ENCODE measurements at places on chromosomes 12 and 14.

GRCh38 chr14:92603309-92604242 lies 90.0 kb downstream of the RIN3 start:
- no peak for DNase-seq

GRCh38 chr12:114238808-114239207 lies 167.1 kb downstream of the TBX5 start:
- no peak for DNase-seq

DNA sequence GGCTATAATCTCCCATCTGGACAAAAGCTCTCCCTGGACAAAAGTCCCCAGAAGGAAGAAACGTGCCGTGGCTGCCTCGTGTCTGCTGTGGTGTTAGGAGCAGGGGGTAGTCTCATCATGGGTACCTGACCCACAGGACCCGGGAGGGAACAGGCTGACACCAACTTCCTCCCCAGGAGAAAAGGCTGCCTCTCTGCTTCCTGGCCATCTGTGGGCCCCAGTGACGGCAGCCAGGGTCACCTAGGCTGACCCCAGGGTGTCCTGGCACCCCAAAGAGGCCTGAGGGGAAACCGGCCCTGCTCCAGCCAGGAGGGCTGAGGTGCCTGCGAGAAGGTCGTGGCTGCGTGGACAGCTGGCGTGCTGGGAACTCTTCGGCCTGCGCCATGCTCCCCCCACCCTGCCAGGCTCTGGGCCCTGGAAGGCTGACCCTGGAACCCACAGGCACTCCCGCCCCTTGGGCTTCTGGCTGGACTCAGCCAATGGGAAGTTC lies 133.9 kb downstream of the RFLNA start:
- no peak for DNase-seq

GRCh38 chr14:75577090-75577489 lies 1.3 kb upstream of the FLVCR2 start:
- no peak for DNase-seq

GRCh38 chr12:19489168-19489567 lies 49.9 kb downstream of the AEBP2 start:
- no peak for DNase-seq

- DNase-seq = no peak
Observed at GRCh38 chr14:96103560-96104460, 64.6 kb downstream of the C14orf132 start.

GRCh38 chr12:31868965-31869364 lies 90.2 kb upstream of the RESF1 start:
- no peak for DNase-seq

DNA sequence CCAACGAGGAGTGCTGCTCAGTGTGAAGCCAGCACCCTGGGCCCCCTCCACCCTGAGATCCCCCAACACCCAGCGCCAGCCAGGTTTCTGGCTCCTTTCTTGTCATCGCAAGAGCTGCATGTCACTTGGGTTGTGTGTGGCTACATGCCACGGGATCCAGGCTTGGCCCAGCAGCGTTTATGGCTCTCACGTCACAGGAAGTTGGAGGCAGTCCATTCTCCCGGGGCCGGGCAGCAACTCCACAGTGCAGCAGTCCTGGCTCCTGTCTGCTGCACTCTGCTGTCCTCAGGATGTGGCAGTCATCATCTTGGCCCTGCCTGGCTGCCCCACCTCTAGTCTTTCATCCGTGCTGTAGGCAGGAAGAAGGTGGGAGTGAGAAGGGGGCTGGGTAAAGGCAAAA lies 78.3 kb downstream of the AACS start:
- DNase-seq = no peak

GRCh38 chr12:64891629-64892028 lies 67.2 kb downstream of the TBC1D30 start:
- DNase-seq = no peak

DNA sequence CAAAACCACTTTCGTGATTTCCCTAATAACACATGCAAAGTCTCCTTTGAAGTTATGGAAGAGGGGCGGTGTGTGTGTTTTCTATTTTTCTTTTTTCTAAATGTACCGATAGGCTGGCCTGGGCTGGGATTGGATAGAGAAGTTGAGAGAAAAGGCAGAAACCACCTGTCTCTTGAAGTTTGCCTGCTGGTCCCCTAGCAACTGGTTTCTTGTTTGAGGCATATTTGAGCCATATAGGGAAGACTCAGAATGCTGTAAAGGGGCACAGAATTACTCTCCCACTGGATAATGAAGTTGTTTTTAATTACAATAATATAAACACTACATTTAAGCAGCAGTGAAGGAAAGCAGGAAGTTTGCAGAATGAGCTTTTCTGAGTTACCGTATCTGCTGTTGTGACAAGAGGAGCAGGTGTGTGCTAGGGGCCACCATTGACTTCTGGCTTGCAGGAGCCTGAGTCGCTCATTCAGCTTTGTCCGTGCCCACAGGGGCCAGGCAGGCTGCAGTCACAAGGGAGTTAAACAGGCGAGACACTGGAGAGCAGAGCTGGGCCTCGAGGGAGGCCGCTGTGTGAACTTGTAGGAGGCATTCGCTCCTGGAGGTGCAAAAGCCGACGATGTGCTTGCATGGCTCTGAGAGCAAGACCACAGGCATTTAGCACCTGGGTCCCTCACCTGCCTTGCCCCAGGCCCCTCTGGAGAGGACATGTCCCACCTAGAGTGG lies 173.8 kb upstream of the RGS6 start:
- DNase-seq = no peak

DNA sequence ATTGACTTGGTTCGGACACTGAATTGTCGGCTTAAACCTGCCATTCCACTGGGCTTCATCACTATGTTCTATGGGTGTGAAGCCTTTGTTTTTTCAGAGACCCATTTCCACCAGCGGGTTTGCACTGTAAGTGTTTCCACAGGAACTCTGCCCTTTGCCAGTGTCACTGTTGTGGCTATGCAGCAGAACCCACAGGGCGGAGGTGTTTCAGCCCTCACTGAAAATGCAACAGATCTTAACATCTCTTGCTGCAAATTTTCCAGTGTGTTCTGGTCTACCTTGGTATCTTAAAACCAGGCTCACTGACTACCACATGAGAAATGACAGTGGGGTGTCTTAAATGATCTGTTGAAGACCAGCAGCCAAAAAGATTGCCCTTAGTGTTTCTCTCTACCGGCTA lies 21.1 kb downstream of the PRKCH start:
- DNase-seq = no peak

GRCh38 chr12:129401572-129401971 lies 502.3 kb downstream of the TMEM132D start:
- no peak for DNase-seq

DNA sequence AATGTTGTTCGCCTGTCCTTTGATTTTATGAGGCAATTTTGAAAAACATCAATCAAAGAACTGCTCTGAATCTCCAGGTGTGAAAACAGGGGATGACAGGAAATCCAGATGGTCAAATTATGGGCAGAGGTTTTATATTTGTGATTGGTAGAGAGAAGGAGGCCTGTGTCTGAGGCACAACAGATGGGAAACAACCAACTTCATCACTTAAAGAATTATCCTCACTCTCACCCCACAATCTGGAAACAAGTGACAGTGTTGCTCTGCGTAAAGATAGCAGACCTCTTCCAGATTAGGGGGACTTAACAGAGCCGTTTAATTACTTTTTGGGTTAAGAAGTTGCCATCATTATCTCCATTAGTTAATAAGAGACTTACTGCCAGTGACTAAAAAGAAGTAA lies 64.1 kb upstream of the EGLN3 start:
- DNase-seq = no peak

DNA sequence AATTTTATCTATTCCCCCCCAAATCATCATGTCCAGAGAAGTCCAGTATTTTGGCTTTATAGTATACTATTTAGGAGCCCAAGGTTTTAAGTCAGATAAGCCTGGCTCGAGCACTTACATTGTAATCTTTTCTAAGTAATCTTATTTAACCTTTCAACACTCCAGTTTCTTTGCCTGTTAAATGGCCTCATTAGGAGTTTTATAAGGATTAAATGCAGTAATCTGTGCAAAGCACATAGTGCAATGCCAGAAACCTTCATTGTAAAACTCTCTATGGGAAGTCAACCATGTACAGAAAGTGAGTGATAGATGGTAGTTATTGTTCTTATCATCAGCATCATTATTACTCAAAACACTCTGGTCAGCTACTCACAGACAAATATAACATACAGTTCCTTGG lies 1330.4 kb downstream of the SLC16A7 start:
- no peak for DNase-seq

DNA sequence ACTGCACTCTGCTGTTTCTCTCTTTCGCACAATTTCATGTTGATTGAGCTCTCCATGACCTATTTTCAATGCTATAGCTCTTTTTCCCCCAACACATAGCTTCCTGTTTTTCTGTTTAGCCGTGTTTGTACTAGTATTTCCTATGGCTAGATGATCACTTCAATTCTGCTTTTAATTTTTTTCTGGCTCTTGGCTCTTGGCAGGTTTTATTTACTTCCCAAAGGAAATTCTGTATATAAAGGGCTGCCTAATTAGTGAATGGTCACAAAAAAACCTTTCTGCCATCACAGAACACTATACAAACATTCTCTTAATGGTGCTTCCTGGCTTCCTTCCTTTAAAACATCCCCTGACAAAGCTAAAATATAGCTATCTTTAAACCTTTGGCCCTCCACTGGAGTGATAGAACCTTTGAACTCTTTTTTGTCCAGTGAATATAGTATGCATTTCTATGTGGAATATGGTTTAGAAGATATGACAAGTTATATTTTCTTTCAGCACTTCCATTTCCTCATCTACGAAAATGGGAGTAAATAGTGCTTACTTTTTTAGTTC lies 88.2 kb downstream of the RASSF9 start:
- no peak for DNase-seq

DNA sequence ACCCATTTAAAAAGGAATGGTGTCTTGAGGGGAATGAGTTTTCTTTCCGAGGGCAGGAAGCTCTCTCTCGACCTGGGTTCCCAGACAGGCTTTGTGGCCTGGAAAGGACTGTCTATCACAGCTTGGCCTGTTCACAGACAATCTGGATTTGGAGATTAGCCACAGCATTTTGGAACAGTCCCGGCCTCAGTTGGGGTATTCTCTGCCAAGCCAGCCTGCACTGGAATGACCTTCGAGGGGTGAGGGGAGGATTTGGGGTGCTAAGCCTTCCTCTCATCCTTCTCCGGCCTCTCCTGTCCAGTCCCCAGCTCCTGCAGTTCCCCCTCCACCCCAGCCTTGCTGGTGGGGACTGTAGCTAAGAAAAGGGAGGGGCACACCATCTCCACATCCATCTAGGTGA lies 13.0 kb downstream of the TBX5 start:
- DNase-seq = no peak

- no peak for DNase-seq
Observed at GRCh38 chr14:94483071-94483451, 7.1 kb upstream of the SERPINA9 start.

DNA sequence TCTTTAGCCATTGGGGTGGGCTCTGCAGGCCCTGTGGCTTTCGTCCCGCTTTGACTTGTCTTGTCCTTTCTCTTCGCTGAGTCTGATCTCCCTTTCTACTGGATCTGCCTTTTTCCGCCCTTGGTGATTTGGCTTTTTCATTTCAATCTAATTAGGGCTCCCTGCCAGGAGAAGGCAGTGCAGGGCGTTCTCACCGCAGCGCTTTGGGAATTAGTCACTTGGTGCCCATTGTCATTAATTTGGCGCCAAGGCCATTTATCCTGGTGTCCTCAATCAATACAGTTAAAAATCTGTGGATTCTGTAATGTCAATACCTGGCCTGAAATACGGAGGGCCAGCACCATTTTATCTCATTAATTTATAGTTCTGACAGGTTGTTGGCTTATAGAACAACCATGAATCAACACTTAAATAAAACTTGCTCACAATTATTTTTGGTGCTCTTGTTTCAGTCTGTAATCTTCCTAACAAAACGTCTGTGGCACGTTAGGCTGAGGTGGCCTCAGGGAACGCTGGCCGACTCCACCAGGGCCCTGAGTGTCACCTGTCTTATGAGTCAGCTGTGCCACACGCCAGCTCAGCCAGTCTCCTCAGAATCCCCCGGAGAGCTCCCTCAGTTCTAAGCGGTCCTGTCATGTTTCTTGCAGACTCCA lies 115.7 kb downstream of the BEGAIN start:
- DNase-seq = no peak

GRCh38 chr12:24960222-24960855 lies 11.4 kb upstream of the BCAT1 start:
- DNase-seq = no peak

DNA sequence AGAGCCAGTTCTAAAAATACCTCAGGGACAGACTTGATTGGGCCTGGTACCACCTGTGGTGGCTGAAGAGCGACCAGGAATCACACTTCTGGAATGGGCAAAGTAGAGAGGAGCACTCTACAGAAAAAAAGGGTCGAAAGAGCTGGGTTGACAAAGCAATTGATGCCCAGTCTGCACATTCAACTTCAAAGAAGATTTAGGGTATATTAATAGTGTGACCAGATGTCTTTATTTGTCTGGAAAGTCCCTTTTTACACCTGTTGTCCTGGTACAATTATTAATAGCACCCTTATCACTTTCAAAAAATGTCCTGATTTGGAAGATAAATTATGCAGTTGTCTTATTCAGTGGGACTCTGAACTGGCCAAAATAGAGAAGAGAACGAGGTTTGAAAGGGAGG lies 137.5 kb downstream of the DYRK2 start:
- DNase-seq = no peak

GRCh38 chr14:75292101-75292563 lies 13.5 kb downstream of the FOS start:
- DNase-seq = no peak

GRCh38 chr12:93571925-93572711 lies at the start of gene SOCS2:
Gene SOCS2 (plus strand): TSS chr12:93572675. CDS start chr12:93572898, 223 bp downstream.
- no peak for DNase-seq

DNA sequence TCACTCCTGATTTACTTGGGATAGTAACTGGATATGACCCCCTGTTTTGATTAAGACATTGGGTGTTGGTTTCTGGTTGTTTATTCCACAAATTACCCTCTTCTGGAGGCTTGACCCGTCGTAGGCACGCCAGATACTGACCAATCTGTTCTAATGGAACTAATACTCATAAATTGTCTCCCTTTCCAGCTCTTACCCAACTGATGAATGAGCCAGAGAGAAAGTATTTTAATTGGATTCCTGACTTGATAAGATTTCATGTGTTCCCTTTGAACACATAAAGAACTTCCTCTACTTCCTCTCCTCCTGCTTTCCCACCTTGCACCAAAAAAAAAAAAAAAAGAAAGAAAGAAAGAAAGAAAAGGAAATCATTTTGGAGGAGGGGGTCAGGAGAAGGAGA lies 340.9 kb downstream of the PCNX1 start:
- DNase-seq = no peak

Measured in lower leg skin (tissue), 4 donors.